Osteocyte (in vitro differentiated cells): ENCODE measurements at places on chromosomes 7 and 10. TPM values are rescaled to one million over a fixed set of nuclear protein-coding genes. Genes with fewer than 3 reads are reported as not detected.

Gene CREB5
- total RNA-seq = 6.5 and 7.5 TPM in 2 replicates

DNA sequence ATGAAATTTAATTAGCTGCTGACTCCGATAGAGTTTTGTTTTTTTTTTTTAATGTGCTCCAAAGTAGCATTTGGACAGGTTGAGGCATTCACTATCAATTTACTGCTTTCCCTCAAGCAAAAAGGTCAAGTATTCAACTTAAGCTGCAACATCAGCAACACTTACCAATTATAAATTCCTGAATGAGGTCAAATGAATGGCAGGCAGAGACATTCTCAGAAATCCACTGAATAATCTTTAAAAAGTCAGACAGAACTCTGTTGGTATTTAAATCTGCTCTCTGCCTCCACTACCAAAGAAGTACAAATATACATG is 62.8 kb downstream of the GSAP start:
- no peaks in the 10 kb centered on the region for H3K36me3 ChIP-seq
- no peak overlapping the region for H3K4me3 ChIP-seq
- H3K27me3 ChIP-seq = peaks cover 2% of the 10 kb centered on the region

GRCh38 chr7:54827734-54828133 is 68.7 kb upstream of the SEC61G start:
- H3K4me3 ChIP-seq = no peak overlapping the region
- H3K27me3 ChIP-seq = peaks cover 2% of the 10 kb centered on the region
- no peak overlapping the region for H3K27ac ChIP-seq
- no peak for DNase-seq
- peaks cover 15% of the 10 kb centered on the region for H3K4me1 ChIP-seq
- H3K36me3 ChIP-seq = peaks cover 3% of the 10 kb centered on the region

- no peak overlapping the region for H3K4me3 ChIP-seq
- H3K27me3 ChIP-seq = peaks cover 5% of the 10 kb centered on the region
- DNase-seq = no peak
- H3K4me1 ChIP-seq = no peaks in the 10 kb centered on the region
Measured at GRCh38 chr7:109844362-109844761, 1246.6 kb upstream of the LRRN3 start.

- no peaks in the 10 kb centered on the region for H3K27me3 ChIP-seq
- H3K27ac ChIP-seq = no peak overlapping the region
- H3K4me3 ChIP-seq = no peak overlapping the region
- H3K4me1 ChIP-seq = peaks cover 4% of the 10 kb centered on the region
Measured at GRCh38 chr7:31734456-31734855, 47.4 kb downstream of the PPP1R17 start.
